ENCODE measurements at places on chromosomes 11 and 22. TPM values are rescaled to one million over a fixed set of nuclear protein-coding genes. Genes with fewer than 3 reads are reported as not detected.

DNA sequence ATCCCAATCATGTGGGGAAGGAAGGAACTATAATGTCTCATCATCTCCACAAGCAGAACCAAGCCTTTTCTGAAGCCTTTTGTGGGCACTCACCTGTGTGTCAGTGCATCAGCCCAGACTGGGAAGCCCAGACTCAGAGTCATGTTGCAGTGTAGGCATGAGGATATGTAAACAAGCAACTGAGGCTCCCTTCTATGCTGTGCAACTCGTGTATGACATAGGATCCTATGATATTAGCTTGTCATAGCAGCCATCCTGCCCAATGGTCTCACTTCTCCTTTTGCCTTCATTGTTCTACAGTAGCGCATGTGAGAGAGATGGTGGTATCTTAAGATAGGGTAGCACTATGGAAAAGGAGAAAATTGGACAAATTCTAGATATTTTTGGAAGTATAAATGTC, 103.4 kb upstream of the OLFML1 start:
- no peaks in the 10 kb centered on the region for H3K4me1 ChIP-seq
- H3K4me3 ChIP-seq, result no peak overlapping the region
- H3K36me3 ChIP-seq, result no peaks in the 10 kb centered on the region
- DNase-seq, result no peak
- peaks cover 10% of the 10 kb centered on the region for H3K27me3 ChIP-seq

GRCh38 chr11:107678632-107678971, 33.3 kb downstream of the SLN start:
- no peaks in the 10 kb centered on the region for H3K4me1 ChIP-seq
- no peak overlapping the region for H3K27ac ChIP-seq
- H3K36me3 ChIP-seq, result no peaks in the 10 kb centered on the region

- no peak overlapping the region for H3K4me3 ChIP-seq
- H3K36me3 ChIP-seq, result peaks cover 18% of the 10 kb centered on the region
- DNase-seq, result no peak
- no peak overlapping the region for H3K27ac ChIP-seq
Observed at GRCh38 chr11:73464347-73464746, 88.1 kb downstream of the RELT start.

The ELFN2 gene
- total RNA-seq, result 0.26 TPM

DNA sequence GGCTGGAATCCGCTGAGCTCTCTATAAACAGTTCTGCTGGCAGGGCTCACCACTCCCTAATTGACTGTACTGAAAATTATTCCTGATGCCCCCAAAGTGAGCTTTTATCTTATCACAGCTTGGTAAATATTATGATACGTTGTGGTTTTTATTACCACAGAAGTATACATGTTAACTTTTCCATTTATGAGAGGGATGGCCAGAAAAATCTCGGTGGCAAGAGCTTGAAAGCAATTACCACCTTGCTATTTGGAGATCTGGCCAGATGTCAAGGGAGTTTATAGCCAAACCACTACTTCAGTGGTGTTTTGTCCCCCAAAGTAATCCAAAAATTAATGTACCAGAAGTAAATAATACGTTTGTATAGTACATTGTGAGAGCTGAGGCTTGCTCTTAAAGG, 75.4 kb upstream of the RCN1 start:
- no peak overlapping the region for H3K27ac ChIP-seq
- no peak for DNase-seq
- no peaks in the 10 kb centered on the region for H3K36me3 ChIP-seq
- H3K27me3 ChIP-seq, result peaks cover 15% of the 10 kb centered on the region
- H3K4me1 ChIP-seq, result no peaks in the 10 kb centered on the region

- H3K4me3 ChIP-seq, result no peak overlapping the region
- H3K27me3 ChIP-seq, result no peaks in the 10 kb centered on the region
- no peak overlapping the region for H3K27ac ChIP-seq
- H3K36me3 ChIP-seq, result no peaks in the 10 kb centered on the region
Observed at GRCh38 chr11:70544067-70544773, 145.9 kb downstream of the CTTN start.

- no peak for DNase-seq
- peaks cover 2% of the 10 kb centered on the region for H3K4me1 ChIP-seq
- H3K27me3 ChIP-seq, result peaks cover 45% of the 10 kb centered on the region
- H3K27ac ChIP-seq, result no peak overlapping the region
- H3K36me3 ChIP-seq, result no peaks in the 10 kb centered on the region
Observed at GRCh38 chr22:30823015-30823370, 128.3 kb downstream of the OSBP2 start.

The HEPN1 gene
- not detected for total RNA-seq

DNA sequence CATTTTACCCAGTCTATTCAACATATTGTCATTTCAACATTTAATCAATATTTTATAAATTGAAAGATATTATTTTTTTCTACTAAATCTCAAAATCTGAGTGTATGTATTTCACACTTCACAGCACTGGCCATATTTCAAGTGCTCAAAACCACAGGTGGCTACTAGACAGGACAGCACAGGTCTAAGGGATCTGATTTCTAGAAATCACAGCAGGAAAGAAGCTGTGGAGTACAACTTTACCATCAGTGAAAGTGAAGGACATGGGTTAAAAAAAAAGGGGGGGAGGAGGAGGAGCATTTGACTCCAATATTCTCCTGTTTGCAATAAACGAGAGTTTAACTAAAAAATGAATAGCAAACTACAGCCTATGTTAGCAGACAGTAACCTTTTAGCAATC, 4.5 kb downstream of the PRDM10 start:
- DNase-seq, result no peak
- no peak overlapping the region for H3K4me3 ChIP-seq
- no peak overlapping the region for H3K27ac ChIP-seq
- H3K4me1 ChIP-seq, result peaks cover 18% of the 10 kb centered on the region
- no peaks in the 10 kb centered on the region for H3K27me3 ChIP-seq

DNA sequence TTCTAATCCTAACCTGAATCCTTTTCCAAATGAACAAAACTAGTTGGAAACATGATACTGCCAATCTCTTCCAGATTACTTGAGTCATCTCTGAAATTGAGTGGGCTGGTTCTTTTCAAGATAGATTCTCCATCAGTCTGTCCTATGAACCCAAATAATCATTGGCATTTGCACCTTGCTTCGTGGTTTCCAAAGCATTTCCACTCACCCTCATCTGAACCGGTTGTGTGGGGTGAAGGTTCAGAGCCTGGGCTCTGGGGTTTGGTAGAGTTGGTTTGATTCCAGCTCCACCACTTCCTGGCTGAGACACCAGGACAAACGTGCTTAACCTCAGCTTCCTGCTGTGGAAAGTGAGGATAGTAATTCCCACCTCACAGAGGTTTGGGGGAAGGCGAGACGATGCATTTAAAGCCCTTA, 206.4 kb upstream of the E2F8 start:
- H3K27ac ChIP-seq, result no peak overlapping the region
- peaks cover 17% of the 10 kb centered on the region for H3K27me3 ChIP-seq
- DNase-seq, result no peak
- peaks cover 3% of the 10 kb centered on the region for H3K4me1 ChIP-seq
- no peaks in the 10 kb centered on the region for H3K36me3 ChIP-seq

GRCh38 chr11:94835594-94835927, 67.4 kb downstream of the AMOTL1 start:
- no peaks in the 10 kb centered on the region for H3K27me3 ChIP-seq
- H3K4me1 ChIP-seq, result no peaks in the 10 kb centered on the region
- no peak overlapping the region for H3K27ac ChIP-seq
- DNase-seq, result no peak
- no peaks in the 10 kb centered on the region for H3K36me3 ChIP-seq
- H3K4me3 ChIP-seq, result no peak overlapping the region

DNA sequence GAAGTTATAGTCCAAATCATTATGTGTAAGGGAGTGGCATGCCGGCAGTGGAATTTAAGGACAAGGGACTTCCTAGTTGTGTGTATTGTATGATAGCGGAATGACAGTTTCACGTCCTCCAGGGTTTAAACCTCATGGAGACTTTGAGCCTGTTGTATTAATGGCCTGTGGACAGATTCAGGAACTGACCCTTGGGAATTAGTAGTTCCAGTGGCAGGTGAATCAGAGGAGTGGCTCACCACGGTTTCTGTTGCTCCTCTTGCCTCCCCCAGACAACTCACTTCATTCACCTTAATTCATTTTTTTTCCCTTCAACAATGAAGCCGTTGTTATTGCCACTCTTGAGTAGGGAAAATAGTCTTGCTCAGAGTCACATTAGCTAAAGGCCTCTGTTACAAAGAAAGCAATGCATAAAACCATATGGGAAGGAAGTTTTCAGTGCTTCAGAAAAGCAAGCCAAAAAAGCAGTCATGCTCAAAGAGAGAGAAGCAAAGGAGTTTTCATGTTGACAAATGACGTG, 22.6 kb downstream of the AMOTL1 start:
- peaks cover 7% of the 10 kb centered on the region for H3K27me3 ChIP-seq
- H3K4me1 ChIP-seq, result peaks cover 2% of the 10 kb centered on the region
- no peak overlapping the region for H3K4me3 ChIP-seq
- H3K36me3 ChIP-seq, result no peaks in the 10 kb centered on the region

GRCh38 chr11:121210445-121211080, 82.0 kb upstream of the SC5D start:
- no peaks in the 10 kb centered on the region for H3K36me3 ChIP-seq
- no peak overlapping the region for H3K4me3 ChIP-seq
- H3K27me3 ChIP-seq, result peaks cover 37% of the 10 kb centered on the region
- H3K27ac ChIP-seq, result no peak overlapping the region
- DNase-seq, result no peak

GRCh38 chr22:37894939-37895670, 11.0 kb upstream of the MICALL1 start:
- peaks cover 5% of the 10 kb centered on the region for H3K36me3 ChIP-seq
- H3K4me3 ChIP-seq, result no peak overlapping the region
- H3K27ac ChIP-seq, result peak overlapping the region; percentile 83
- no peaks in the 10 kb centered on the region for H3K27me3 ChIP-seq
- peaks cover 22% of the 10 kb centered on the region for H3K4me1 ChIP-seq
- DNase-seq, result no peak

- H3K27ac ChIP-seq, result no peak overlapping the region
- H3K27me3 ChIP-seq, result peaks cover 5% of the 10 kb centered on the region
- H3K36me3 ChIP-seq, result no peaks in the 10 kb centered on the region
- no peak for DNase-seq
Observed at GRCh38 chr11:46254133-46254491, 23.4 kb upstream of the CREB3L1 start.

The HINFP gene
- 52.4 TPM for total RNA-seq

The PGA5 gene
- total RNA-seq, result not detected

GRCh38 chr11:7581021-7581590, 67.3 kb downstream of the PPFIBP2 start:
- H3K27ac ChIP-seq, result no peak overlapping the region
- no peak overlapping the region for H3K4me3 ChIP-seq
- peaks cover 5% of the 10 kb centered on the region for H3K36me3 ChIP-seq

DNA sequence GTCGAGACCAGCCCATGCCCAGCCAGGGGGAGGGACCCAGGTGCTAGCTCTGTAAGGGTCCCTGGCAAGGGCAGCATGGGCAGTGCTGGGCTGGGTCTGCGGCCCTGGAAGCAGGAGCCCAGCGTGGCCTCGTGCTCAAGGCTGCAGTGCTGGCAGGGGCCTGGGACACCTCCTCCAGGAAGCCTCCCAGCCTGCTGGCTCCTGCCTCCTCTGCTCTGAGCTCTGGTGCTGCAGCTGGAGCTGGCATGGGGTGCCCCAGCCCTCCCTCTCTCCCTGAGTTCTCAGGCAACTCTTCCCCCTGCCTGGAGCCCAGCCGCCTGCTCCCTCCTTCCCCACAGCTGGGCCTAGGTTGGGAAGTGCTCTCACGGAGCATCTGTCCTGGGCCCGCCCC, 6.8 kb downstream of the INS start:
- no peak for DNase-seq
- H3K4me3 ChIP-seq, result no peak overlapping the region
- H3K27ac ChIP-seq, result no peak overlapping the region
- no peaks in the 10 kb centered on the region for H3K36me3 ChIP-seq
- H3K27me3 ChIP-seq, result peaks cover 15% of the 10 kb centered on the region

The BTBD10 gene
- 21.8 TPM for total RNA-seq

DNA sequence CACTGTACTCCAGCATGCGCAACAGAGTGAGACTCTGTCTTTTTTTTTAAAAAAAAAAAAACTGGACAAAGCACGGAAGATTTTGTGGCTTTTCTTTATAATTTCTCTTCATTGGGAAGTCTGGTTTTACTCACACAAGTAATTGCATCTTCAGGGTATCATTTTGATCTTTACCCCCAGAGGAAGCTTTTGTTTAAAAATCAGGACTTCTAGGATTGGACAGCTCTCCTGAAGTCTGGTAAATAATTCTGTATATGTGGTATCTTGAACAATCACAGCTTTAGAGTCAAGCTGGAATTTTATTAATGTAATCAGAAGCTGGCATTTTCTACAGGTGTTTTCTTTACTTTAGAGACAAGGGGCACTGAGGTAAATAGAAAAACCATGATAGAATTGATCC, 208.1 kb upstream of the NARS2 start:
- no peak overlapping the region for H3K27ac ChIP-seq
- no peaks in the 10 kb centered on the region for H3K4me1 ChIP-seq
- H3K27me3 ChIP-seq, result peaks cover 5% of the 10 kb centered on the region
- DNase-seq, result no peak
- H3K36me3 ChIP-seq, result no peaks in the 10 kb centered on the region

DNA sequence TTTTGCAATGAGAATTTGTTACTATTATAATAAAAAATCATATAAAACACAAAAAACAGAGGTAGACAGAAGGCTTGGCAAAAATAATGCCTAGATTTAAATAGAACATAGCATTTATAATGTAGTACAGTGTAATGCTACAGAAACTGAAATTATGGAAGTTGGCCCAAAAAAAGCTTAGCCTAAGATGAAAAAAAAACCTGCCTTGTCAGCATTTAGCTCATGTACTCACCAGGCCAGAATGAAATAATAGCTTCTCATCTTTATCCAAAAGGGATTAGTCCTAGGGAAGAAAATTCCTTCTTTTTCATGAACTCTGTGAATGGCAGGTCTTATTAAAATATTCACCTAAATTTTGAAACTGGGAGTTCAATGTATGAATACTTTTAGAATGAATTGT, 951.1 kb downstream of the LRRC4C start:
- DNase-seq, result no peak
- H3K4me1 ChIP-seq, result no peaks in the 10 kb centered on the region
- H3K27me3 ChIP-seq, result no peaks in the 10 kb centered on the region
- no peak overlapping the region for H3K4me3 ChIP-seq
- no peaks in the 10 kb centered on the region for H3K36me3 ChIP-seq

The MS4A3 gene
- total RNA-seq, result not detected

DNA sequence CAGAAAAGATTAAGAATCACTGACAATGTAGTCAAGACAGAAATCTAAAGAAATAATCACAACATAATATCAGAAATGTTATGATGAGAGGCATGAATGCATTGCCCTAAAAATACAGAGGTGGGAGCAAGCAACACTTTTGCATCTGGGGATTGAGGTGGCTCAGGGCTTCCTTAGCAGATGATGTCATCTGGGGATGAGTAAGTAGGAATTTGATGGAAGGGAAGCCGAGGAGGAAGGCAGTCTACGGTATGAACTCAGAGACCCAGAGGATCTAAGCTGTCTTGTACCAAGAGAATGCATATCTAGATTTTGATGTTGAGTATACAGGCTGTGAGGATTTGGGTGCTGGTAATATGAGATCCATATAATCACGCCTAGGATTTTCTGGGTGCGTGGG, 193.0 kb upstream of the SNX19 start:
- no peaks in the 10 kb centered on the region for H3K27me3 ChIP-seq
- no peak overlapping the region for H3K27ac ChIP-seq
- no peak for DNase-seq
- H3K4me1 ChIP-seq, result no peaks in the 10 kb centered on the region

The TOM1 gene
- total RNA-seq, result 39.5 TPM

The C22orf42 gene
- not detected for total RNA-seq

Data from activated naive CD8-positive, alpha-beta T cell treated with anti-CD3 and anti-CD28 coated beads, Interleukin-2, amount 10 ng/mL, durations not matched to agents 7 days and 5 days (primary cell).